ENCODE measurements at places on chromosomes 5 and 9.
A peak's percentile ranks its signal among the peaks of the same experiment; 100 is the strongest.

DNA sequence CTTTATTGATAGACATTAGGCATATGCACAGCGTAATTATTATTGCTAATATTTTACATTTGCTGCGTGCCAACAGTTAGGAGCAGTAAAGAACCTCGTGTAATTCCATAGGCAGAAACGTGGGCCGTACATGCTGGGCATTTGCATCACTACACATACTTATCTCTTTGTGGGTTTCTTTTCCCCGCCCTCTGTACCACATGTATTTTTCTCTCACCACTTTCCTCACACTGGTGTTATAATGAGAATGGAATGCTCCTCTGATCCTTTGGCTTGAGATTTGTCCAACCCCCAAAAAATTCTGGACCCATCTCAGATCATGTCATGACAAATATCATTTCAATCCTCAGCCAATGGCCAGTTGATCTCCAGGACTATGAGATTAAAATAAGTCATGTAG is 1952.6 kb upstream of the WWC1 start:
- DNase-seq, result no peak

GRCh38 chr9:18447131-18447530 is 26.8 kb upstream of the ADAMTSL1 start:
- no peak for DNase-seq

DNA sequence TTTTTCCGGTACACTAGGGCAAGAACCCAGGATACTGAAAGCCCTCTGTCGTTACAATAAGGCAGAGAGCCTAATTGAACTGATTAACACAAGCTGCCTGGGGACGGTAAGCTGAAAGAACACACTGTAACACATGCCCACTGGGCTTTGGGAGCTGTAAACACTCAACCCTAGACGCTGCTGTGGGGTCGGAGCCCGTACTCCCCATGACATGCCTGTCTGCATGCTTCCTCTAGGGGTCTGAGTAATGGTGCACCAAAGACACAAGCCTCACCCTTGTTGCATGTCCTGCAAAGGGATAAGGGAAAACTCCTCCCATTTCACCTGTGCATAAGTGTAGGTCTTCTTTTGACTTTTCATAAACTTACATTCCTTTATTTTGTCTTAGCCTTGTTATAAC is 194.0 kb downstream of the FBXL7 start:
- DNase-seq, result no peak

GRCh38 chr9:114906922-114907571 is 23.3 kb downstream of the TNFSF8 start:
- no peak for DNase-seq

DNA sequence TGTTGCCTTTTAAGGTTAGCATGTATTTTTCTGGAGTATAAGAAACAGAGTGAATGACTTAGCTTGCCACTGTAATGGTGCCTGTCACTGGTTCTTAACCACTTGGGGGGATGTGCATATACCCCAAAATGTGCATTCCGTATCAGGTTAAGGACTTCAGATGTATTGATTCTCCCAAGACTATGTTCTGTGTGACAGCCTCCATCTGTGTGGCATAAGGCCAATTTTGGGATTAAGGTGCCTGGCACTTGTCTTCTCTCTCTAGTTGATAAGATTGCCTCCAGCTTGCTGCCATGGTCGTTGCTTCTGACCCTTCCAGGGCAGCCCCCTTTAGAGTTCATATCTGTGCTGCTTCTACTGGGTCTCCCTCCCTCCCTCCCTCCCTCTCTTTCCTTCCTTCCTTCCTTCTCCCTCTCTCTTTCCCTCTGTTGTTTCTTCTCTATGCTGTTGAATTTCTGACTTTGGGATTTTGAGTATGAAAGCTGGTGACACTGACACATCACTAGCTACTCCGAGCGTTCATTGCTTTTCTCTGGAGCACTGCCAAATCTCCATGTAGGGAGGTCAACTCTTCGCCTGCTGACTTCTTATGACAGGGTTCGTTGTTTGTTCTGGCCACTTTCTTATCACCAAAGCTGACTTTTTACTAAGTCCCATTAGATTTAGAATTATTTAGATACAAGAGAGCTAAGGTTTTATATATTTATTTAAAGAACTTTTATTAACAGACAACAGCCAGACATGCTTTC is 31.0 kb downstream of the TNFAIP8 start:
- no peak for DNase-seq

- no peak for DNase-seq
These were observed 181.6 kb upstream of the MAP1B start for GRCh38 chr5:71925608-71926091.

GRCh38 chr9:34072410-34072809 is 23.7 kb upstream of the UBAP2 start:
- no peak for DNase-seq

- no peak for DNase-seq
These were observed 62.6 kb upstream of the XPA start for GRCh38 chr9:97759581-97760288.

DNA sequence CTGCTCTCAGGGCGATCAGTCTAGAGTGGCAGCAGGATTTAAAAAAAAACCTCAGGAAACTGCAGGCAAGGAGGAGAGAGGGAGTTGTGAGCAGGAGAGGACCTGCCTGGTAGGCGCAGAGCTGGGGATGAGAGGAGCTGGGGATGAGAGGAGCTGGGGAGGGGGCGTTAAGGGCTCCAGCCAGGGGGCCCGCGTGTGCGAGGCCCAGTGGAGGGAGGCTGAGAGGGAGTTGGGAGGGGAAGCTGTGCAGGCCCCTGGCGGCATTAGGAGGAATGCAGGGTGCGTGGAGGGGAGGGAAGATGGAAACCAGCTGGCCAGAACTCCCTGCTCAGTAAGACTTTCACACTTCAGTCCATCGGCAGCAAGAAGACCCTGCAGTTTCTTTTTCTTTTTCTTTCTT is 45.2 kb upstream of the HMCN2 start:
- DNase-seq, result no peak

- no peak for DNase-seq
These were observed 13.5 kb upstream of the TTLL11 start for GRCh38 chr9:122106576-122106975.

DNA sequence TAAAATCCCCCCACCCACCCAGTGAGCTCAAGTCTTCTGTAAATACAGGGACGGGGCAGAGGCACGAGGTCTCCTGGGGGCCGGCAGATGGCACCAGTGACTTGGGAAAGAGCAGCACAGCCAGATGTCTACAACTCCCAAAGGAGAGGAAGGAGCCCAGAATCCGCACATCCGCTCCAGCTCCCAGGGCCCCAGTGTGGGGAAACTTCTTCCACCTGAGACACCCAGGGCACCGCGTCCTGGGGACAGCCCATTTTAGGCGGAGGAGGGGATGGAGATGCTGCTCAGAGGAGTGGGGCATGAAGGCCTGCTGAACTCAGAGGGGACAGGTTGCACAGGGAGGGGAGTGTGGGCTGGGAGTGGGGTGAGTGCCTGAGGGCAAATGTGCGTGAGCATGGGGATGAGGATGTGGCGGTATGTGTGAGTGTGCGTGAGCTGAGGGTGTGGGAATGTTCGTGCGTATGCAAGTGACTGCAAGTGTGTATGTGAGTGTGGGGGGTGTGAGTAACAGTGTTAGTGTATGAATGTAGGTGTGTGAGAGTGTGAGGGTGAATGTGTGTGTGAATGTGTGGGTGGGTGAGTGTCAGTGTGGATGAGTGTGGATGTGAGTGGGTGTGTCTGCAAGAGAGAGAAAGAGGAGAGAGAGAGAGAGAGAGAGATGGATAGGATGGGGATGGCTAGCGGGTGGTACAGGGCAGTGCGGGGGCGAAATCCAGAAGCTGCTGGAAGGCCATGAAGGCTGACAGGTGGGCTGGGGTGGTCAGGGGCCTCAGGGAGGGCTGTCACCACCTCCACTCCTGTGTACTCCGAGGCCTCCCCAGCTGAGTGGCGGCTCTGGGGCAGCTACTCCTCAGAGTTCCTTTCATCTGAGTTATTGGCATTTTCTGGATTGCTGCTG is 63.5 kb downstream of the DUSP1 start:
- DNase-seq, result no peak

- DNase-seq, result peak; percentile 52
These were observed 34.4 kb upstream of the MRPS30 start for GRCh38 chr5:44774279-44774880.

DNA sequence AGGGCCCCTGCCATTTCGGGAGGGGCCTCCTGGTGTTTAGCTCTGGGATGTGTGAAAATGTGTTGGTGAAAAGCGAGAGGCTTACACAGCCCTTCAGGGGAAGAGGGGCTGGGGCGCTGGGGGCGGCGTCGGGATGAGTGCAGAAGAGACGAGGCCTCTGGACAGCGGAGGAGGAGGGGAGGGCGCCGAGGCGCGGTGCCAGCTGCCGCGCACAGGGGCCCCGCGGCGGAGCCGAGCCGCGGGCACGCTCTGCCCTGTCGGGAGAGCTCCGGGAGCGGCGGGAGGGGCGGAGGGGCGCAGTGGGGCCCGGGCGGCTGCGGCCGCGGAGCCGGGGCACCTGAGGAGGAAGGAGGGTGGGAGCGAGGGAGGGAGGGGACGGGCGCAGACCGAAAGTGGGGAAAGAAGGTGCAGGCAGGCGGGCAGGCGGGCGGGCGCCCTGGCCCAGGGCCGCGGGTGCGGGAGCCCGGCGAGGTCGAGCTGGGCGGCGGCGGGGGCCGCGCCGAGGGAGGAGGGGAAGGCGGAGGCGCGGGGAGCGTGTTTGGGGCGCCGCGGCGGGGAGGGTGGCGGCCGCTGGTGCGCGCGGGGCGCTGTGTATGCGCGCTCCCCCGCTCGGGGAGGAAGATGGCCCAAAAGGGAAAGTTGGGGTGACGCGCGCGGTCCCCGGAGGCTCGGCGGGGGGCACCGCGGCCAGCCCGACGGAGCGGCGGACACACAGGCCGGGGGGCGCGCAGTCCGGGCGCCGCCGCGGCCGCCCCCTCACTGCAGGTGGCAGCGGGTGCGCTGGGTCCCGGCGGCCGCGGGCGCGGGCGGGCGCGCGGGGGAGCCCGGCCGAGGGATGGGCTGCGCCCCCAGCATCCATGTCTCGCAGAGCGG is at the start of gene PDE8B:
PDE8B (plus strand) TSS at position 590 of the 873 bp plus-strand sequence; CDS start at position 836, 246 bp downstream.
- DNase-seq, result no peak

DNA sequence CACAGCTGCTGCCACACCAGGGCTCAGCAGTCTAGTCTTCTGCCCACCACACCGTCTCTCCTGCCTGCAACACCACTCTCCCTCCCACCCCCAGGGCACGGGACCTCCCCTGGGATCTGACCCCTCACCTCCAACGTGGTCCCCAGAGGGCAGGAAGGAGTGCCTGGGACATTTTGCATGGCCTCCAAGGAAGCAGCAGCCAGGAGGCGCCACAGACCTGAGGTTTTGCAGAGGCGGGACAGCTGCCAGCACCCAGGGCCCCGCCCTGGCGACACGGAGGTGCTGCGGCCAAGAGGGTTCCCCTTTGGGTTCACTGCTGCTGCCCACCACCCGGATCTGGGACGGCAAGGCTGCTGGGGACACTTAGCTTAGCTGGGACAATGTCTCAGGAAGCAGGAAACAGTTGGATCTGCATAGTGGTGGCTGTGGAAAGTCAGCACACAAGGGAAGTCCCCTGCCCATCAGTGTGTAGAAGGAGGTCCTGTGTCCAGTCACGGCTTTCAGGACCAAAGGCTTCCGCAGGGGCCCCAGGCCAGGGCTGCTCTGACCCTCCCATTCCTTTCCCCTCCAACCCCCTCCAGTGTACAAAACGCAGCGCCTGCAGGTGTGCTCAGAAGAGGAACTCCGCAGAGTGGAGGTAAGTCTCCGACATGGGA is 13.8 kb downstream of the PROP1 start:
- no peak for DNase-seq

DNA sequence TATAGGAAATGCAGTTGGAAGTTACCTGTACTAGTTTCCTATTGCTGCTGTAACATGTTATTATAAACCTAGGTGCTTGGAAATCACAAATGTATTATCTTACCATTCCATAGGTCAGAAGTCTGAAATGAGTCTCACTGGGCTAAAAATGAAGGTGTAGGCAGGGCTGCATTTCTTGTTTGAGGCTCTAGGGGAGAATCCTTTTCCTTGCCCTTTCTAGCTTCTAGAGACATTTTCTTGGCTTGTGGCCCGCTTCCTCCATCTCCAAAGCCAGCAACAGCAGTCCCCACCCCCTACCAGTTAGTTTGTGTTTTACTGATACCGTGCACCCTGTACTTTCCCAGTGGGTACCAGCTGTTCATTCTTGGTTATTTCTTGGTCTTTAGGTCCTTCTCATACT is 153.3 kb downstream of the SLF1 start:
- DNase-seq, result no peak

DNA sequence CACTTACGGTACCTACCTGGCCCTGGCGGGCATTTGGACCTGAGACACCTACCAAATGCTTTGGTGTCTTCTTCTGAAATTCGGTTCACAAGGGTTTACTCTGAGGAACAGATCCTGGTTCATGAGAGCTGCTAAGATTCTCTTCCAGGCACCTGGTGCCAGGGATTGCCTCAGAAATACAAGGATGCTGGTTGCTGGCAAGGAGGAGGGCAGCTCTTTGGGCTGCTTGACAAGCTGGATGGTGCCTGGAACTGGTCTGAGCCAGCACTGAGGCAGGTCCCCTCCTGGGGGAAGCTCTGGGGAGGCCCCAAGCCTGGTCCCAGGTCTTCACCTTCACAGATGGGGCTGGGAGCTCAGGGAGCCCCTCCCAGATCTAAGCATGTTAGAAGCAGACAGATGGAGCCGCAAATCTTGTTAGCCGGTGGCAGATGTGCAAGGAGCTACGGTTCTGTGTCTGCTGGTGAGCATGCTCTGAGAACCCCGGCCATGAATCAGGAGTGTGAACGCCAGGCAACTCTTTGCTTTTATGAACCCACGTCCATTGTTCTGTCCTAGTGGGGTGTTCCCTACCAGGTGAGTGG is 16.3 kb downstream of the FABP6 start:
- no peak for DNase-seq

DNA sequence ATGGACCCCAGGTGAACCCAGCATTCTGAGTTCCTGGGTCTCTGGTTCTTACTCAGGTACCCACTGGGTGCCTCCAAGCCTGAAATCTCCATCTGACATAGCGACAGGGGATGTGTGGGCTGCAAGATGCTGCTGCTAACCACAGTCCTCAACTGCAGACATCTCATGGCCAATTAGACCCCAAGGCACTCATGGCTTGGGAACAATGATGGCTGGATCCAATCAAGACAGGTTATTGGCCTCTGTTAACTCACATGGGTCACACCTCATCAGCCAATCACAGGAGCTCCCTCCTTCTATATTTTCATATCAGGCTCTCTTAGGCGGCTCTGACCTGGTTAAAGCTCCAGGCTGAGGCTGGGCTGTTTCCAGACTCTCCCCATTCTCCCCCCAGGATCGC is 57.0 kb downstream of the CXXC5 start:
- DNase-seq, result no peak
